ENCODE measurements at places on chromosomes 12 and 14.

DNA sequence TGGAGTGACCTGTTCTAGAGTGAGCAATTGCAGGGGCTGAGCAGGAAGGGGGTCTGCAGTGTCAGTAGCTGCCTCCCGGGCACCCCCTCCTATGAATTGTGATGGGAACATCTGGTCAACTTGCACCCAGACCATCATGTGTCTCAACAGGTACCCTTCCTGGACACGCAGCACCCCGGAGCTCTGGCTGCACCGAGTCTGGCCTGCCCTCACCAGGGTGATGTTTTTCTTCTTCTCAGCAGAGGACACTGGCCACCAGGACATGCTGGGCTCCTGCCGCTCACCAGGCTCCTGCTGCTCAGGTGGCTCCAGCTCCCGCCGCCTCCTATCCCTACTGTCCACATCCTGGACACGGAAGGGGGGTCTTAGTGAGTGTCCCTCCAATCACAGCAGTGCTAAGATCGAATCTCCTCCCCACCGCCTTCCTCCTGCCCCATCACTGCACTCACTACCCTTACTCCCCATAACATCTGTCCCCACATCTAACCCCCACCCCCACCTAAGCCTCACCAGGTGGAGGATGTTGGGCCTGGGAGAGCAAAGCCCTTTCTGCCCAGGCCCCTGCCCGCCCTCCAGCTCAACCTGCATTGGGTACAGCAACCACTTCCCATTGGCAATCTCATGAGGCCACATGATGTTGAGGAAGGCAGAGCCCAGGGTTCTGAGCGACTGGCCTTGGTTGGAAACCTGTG, 14.9 kb downstream of the ITGA7 start:
- no peak for DNase-seq

DNA sequence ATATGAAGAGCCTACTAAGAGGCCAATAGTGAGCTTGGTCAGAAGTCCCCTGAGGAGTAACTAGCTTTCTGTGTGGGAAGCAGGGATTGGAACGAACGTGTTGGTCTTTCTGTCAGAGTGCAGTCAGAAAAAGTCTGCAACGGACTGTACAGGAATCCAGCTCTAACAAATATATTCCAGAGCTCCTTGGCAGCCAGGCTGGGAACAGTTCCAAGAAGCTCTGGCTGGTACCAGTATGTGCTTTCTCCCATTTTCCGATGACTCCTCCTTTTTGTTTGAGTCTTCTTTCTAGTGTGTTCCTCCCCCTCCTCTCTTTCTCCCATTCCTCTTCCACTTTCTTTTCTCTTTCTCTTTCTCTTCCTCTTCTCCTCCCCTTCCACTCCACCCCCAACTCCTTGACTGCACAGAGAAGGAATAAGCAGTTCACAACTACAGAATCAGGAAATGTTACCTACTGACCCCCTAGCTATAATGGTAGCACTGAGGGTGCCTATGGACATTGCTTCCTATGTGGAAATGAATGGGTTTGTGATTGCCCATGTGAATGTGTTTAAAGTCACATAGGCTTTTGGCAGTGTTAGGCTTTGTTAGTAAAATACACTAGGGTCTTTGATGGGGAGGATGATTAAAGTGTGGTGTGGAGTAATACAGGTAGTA, 59.9 kb downstream of the TTLL5 start:
- no peak for DNase-seq

- DNase-seq, result no peak
These were observed 23.0 kb downstream of the ZNF891 start for GRCh38 chr12:133107121-133107520.

- no peak for DNase-seq
These were observed 224.9 kb downstream of the FBXL14 start for GRCh38 chr12:1369460-1369859.

Data from D341Med (cell line).